ENCODE measurements at places on chromosomes 1 and 21.
A peak's percentile ranks its signal among the peaks of the same experiment; 100 is the strongest.

DNA sequence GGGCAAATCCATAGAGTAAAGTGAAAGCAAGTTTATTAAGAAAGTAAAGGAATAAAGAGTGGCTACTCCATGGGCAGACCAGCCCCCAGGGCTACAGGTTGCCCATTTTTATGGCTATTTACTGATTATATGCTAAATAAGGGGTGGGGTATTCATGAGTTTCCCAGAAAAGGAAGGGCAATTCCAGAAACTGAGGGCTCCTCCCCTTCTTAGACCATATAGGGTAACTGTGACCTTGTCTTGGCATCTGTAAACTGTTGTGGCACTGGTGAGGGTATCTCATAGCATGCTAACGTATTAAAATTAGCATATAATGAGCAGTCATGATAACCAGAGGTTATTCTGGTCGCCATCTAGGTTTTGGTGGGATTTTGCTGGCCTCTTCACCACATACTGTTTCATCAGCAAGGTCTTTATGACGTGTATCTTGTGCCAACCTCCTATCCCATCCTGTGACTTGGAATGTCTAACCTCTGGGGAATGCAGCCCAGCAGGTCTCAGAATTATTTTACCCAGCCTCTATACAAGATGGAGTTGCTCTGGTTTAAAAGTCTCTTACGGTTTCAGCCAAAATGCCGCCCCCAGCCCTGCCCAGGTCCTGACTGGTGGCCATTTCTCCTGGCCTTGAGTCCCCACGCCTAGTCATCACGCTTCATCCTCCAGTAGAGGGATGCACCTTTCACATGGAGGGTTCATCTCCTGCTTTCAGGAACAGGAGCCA, 982 bp upstream of the TRIM17 start:
- no peak for DNase-seq

GRCh38 chr21:34671891-34672290, 3.1 kb downstream of the CLIC6 start:
- DNase-seq = no peak

DNA sequence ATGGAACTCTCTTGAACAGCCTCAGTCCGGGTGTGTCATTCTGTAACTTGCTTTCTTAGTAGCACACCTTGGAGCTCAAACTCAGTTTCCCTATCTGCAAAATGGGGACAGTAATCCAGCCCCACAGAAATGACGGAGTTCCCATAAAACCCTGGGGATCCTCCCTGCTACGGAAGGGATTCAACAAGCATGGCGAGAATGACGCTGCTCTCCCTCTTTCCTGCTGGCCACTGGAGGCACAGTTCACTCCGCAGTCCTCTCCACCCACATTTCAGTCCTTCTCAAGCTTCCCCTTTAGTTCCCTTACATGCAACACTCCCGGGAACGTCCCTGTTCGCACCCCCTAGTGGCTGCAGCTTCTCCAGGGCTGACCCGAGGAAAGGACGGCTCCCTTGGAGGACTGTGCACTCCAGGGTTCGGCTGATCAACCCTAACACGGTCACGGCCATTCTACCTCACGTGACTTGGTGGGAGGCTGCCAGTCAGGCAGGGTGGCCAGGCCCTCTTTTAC, 20.6 kb downstream of the RUNX3 start:
- no peak for DNase-seq

- no peak for DNase-seq
Observed at GRCh38 chr1:1434131-1434823, 1.2 kb upstream of the VWA1 start.

DNA sequence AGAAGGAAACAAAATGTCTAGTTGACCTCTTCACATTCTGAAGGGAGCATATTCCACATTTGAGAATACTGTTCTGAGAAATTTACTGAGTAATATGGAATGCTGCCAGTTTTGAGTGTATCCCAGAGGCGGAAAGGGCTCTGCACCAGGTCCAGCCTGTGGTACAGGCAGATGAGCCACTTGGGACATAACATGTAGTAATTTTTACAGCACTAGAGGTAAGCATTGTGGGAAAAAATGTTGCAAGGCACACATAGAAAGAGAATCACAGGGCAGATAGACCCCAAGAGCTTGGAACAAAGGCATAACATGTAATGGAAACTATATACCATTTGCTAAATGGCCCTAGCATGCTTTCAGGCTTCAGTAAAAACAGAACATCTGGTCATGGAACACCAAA, 228.5 kb downstream of the USH2A start:
- no peak for DNase-seq

DNA sequence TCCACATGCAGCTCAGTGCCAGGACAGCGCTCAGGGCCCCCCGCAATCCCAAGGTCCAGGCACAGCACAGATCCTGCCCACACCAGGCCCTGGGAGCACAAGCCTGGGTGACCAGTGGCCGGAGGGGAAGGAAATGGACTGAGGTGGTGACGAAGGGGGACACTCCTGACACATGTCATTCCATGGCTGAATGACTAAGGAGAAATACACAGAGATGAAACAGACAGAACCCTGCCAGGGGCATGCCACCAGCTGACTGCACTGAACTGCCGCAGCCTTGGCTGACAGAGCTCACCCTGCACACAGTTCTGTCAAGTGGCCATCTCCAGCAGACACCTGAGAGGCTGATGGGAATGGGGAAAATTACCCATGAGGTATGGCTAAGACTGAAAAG, 56.1 kb downstream of the HSF2BP start:
- no peak for DNase-seq

GRCh38 chr21:26852423-26852822, 7.2 kb upstream of the ADAMTS1 start:
- DNase-seq = no peak

DNA sequence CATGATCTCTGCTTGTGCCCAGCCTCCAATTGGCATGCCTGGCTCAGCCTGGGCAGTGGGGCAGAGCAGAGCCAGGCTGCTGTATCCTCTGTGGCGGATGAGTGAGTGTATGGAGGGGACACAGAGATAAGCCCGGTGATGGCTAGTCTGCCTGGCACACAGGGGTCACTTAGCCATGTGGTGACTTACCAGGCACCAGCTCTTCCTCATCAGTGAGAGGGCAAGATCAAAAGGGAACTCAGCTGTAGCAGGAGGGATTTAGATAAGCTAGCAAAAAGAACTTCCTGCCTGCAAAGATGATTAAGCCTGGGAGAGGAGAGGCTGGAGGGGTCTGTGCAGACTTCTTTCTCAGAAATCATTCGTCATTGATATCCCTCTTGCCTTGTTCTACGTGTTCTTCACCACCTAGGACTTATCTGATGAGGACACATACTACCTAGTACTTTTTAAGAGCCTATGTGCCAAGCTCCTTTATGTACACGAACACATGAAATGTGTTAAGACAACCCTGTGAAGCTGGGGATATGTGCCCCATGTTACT, 7.9 kb downstream of the KIF21B start:
- no peak for DNase-seq

DNA sequence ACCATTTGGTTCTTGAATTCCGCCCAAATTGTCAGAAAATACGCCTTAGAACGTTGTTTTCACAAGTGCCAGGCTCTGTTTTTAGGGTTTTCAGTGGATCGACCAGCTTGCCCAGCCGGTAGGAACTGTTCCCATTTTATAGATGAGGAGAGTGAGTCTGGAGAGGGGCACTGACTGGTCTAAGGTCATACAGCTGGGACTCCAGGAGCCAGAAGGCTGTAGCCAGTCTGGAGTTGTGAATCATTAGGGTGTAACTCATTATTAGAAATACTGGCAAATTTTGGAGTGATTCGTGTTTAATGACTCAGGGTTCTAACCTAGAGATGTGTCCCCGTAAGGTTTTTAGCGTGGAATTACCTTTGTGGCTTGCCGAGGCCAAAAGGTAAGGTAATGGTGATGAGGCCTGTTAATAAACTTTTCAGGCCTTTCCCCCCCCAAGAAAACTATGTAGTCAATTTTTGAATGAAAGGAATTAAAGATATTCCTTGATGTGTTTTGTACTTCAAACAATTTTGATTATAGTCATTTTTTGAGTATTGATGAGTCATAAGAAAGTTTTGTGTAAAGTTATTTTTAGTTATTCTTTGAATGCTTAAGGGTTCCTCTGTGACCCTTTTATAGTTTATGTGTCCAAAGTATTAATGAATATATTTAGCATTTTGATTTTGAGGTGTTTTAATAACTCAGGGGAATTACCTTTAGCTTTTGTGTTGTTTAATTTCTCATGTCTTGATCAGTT, 2.1 kb downstream of the DYRK1A start:
- peak; percentile 22 for DNase-seq

DNA sequence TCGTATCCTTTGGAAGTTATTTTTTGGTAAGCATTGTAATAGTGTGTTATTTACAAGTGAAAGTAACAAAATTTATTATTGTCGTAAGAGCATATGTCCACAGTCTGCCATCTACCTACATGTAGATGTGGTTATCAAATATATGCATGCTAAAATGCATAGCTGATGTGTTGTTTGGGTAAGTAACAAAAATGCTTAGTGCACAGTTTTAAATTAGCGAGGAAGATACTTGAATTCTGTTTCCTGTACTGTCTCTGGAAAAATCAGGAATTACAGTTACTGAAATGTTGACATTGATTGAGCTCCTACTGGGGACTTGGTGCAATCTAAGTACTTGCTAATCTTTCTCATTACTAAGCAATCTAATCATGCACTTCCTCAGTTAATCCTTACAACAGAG, 14.3 kb downstream of the WDR64 start:
- no peak for DNase-seq

GRCh38 chr1:115832651-115833050, 8.3 kb downstream of the NHLH2 start:
- DNase-seq = no peak

DNA sequence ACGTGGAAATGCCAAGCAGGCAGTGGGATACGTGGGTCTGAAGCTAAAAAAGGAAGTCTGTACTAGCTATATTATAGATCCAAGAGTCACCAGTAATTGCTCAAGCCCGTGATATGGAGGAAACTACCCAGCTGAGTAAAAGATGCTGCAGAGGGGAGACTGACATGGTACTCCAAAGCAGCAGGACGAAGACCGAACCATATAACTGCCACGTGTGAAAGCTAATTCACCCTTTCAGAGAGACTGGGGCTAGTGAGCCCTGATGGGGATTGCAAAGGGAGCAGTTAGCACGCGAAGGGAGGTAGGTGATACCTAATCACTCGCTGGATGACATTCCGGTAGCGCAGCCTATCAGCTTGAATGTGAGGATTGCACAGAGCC, 316 bp downstream of the AP4B1 start:
- DNase-seq = no peak

- no peak for DNase-seq
Observed at GRCh38 chr1:61050541-61051442, 31.6 kb upstream of the NFIA start.

DNA sequence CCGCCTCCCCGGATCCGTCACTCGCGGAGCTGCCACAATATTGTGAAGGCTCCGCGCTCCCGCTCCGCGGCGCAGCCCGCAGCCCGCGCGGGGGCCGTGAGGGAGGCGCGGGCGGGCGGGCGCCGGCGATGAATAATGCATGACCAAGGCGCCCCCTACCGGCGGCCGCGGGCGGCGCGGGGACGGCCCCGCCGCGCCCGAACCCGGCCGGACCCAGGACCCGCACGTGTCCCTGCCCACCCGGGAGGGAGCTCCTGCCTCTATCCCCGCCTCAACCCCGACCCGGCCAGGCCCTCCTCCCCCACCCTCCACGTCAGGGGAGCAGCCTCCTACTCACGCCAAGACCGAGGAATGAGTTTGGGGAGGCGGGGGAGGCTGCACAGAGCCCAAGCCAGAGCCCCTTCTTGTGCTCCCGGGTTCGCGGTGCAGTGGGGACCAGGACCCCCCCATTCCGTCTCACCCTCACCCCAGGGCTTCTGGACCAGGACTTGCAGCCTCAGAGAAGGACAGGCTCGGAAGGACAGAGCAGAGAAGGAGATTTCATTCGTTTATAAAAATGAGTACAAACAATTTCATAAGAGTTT, 70.8 kb upstream of the CASZ1 start:
- peak; percentile 36 for DNase-seq

DNA sequence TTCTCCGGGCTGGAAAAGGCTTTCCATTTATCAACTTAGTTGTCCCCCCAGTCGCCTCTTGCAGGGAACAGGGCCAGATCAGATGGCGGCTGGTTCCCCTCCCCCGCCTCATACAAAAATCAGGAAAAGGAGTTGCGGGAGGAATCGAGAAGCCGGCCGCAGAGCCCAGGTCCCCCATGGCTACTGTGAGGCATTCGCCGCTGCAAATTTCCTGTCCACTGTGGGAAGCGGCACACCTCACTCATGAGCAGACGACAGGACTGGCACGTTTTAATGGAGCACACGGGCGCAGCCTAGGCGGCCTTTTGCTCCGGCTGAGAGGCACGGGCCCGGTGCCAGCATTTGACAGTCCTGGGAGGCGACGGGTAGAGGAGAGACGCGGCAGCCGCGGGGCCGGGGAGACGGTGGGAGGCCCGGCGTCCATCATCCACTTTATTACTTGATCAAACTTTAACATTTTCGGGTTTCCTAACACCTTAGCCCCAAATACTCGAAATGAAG, 1.1 kb downstream of the GNG4 start:
- no peak for DNase-seq

- DNase-seq = no peak
Observed at GRCh38 chr1:64758233-64758632, 13.4 kb downstream of the RAVER2 start.

DNA sequence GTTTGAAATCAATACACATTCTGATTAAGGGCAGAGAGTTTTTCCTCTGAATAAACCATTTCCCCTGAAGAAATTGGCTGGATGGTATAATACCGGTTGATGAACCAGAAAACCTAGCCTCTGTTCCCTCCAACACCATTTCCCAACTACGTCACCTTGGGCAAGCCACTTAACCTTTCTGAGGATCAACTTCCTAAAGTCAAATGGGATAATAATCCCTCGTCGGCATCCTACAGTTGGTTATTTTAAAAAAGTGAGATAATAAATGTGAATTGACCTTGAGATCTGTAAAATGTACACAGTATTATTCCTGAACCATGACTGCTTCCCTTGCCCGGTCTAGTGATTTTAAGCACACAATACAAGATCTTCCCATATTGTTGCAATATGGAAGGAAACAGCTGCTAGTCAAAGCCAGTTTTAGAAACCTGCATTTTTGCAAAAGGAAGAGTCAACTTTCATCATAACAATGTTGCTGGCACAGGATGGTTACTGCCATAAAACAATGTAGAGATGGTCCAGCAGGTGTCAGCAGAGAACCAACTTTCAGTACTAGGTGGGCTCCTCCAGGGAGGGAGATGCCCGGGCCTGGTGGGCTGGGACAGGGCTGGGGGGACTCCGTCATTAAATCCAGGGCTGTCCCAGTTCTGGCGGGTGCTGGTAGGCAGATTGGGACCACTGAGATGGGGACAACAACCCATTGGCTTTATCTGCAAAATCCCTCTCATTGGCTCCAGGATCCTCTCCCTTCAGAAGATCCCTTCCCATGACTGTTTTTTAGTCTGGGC, 5.2 kb upstream of the HLX start:
- peak; percentile 46 for DNase-seq

GRCh38 chr1:184112176-184112948, 60.8 kb downstream of the TSEN15 start:
- peak; percentile 6 for DNase-seq

Data from GM12865 (cell line).